ENCODE measurements at places on chromosomes 16 and 17. TPM values are rescaled to one million over a fixed set of nuclear protein-coding genes. Genes with fewer than 3 reads are reported as not detected.

Gene ZMYND15
- total RNA-seq, result 0.18 TPM

Gene AOC2
- total RNA-seq, result 0.25 TPM

Gene UTS2R
- not detected for total RNA-seq

- no peak for DNase-seq
Measured at GRCh38 chr16:53232826-53233529, 178.2 kb downstream of the CHD9 start.

DNA sequence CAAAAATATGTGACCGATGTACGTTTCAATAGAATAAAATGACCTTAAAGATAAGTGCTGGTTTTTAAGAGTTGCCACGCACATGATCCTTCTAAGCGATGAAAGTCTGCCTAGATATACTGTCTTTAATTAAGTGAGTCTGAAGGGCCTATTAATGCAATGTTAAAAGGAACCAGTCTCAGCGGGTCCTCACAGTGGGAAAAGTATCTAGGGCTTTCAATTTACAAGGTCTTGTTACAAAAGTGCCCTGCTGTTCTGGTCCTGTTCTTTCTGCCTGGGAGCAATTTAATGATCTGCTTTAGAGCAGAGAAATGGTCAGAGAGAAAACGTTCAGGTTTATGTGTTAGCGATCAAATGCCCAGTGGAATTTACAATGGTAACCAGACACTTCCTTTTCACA is 864.0 kb downstream of the KCNJ2 start:
- no peak for DNase-seq

GRCh38 chr17:20825539-20825938 is 217.3 kb downstream of the USP22 start:
- no peak for DNase-seq
